NCI-H1092 treated with DMSO at 0.1 percent for 48 hours (cell line): ENCODE measurements at places on chromosomes 1 and 21.

DNA sequence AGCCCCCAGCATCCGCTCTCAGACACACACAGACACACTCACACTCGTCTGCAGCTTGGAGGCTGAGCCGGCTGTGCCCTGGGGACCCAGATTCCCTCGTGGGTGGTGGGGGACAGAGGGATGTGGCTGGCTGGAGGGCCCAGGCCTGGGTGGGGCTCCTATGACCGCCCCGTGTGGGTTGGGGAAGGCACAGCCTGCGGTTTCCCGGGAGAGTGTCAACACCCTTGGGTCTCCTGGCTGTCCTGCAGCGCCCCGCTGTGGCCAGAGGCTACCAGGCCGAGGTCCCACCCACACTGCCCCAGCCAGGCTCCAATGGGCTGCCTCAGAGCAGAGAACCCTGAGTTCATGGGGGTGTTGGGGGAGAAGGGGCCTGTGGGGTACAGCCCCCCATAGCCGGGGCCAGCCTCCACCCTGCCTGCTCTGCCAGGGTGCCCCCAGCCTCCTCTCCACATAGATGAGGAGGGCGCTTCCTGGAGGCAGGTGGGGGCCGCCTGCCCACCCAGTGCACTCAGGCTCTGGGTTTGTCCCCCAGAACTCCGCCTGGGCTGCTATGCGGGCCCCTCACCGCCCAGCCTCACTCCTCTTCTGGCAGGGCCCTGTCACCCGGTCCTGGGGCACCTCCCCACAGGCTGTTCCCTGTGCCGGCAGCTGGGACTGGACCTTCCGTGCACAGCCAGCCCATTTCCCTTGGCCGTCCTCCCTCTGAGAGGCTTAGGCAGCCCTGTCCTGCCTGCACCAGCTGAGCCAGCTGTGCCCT is at the start of gene TTC34:
TTC34 (minus strand) TSS at position 159 of the 757 bp plus-strand sequence. CDS start 866 bp downstream, outside the sequence.
- peak; percentile 3 for DNase-seq

DNA sequence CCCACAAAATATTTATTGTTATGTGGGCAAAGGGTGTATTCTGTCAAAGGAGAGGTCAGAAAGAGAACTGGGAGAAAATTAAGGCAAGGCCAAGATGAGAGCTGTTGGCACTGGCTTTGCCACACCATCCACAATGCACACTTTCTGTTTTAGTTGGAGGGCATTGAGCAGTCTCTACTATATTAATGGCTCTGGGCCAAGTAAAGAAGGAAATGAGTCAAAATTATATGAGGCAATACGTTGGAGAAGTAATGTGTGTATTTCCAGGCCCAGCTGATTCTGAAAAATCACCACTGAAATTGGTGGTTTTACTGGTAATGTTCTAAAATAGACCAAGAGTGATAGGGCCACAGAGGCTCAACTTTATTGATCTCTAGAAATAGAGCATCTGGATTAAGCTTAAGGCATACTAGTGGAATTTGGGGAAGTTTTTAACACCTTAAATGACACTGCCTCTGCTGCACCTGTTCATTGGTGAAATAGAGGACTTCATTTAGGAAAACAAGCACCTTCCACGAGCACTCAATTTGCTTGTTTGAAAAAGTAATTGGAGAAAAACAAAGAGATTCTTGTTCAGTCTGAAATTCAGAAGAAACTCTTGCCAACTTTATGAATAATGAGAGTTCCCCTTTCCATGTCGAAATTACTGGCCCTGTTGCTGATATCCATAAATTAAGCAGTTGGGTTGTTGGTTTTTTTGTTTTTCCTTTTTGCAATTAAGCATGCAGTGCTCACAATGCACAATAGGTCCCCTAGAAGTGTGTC is 424.9 kb downstream of the ADGRL2 start:
- peak; percentile 9 for DNase-seq

DNA sequence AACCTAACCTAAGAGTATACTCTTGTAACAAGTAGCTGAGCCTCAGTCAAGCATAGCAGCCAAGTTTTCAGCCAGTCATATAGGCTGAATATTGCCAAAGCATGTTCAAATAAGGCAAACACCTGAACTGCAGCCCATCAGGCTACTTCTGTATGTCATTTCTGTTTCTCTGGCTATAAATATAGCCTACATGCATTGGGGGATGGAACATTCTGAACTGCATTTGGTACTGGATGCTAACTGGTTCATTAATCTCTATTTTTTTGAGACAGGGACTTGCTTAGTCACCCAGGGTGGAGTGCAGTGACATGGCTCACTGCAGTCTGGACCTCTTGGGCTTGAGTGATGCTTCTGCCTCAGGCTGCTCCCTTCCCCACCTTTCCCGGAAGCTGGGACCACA is 37.3 kb downstream of the MAST2 start:
- peak; percentile 93 for DNase-seq

DNA sequence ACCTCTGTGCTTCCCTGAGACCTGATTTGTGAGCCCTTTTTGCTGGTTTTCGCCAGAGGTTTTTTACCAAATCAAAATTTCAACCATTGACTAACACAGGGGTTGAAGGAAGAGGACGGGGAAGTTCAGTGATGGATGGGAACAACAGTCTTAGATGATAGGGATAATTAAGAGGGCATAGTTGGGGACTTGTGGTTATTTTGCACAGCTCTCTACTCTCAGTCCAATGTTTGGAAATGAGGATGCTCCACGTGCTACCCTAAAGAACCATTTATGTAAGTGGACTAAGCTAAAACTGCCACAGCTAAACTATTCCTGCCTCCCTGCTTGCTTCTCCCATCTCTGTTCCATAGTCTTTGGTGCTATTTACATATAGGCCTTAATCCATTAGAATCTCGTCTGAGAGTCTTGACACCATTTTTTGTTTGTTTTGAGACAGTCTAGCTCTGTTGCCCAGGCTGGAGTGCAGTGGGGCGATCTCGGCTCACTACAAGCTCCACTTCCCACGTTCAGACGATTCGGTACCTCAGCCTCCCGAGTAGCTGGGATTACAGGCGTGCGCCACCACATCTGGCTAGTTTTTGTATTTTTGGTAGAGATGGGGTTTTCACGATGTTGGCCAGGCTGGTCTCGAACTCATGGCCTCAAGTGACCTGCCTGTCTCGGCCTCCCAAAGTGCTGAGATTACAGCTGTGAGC is 684 bp upstream of the MCL1 start:
- no peak for DNase-seq

DNA sequence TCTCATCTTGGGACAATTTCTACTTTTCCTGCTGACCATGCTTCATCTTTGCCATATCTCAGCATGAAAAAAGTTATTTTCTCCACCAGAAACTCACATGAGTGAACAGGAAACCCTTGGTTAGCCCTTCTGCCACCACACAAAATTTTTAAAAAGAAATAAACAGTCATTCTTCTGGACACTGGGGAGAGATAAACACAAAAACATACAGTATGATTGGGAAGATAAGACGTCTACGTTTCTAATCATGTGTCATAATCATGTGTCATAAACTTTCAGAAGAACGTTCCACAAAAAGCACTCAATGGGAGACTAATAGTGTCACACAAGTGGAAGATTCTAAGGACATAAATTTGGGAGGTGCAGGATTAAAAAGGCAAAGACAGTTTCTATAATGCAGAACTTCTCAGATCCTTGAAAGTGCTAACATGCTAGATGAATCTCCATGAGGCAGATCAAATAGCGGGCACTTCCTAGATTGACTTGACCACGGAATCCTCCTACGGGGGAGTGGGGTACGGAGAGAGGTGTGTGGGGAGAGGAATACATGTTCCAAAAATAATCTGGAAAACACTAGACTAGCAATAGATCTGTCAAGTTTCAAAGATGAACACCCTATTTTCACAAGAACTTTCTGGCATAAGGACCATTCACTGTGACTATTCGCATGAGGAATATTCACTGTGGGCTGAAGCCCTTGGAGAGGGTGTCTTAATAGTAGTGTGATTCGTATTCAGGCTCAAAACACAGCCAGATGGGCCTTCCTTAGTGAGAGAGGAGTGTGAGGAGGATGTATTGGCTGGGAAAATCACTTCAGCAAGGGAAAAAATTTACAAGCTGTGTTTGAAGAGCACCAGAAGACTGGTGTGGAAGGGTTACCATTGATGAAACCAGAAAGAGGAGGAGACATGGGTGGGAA is 206.7 kb downstream of the SETD4 start:
- DNase-seq = no peak

GRCh38 chr1:244846653-244847052 is 11.2 kb downstream of the COX20 start:
- DNase-seq = no peak

GRCh38 chr1:6414881-6415626 is 4.7 kb downstream of the HES2 start:
- no peak for DNase-seq

DNA sequence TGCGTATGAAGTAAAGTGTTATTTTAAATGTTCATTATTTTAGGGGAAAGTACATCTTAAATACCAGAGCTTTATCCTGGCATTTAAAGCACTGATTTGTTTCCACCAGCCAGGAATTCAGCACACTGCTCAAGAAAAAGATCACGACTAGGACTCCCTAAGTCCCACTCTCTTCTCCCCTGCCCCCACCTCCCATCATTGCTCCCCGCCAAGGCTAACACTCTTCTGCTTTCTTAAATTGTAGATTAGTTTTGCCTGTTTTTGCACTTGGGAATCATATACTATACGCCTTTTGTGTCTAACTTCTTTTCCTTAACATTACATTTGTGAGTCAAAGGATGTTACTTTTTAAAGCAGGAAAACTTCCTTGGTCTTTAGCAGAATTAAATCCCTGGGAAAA is 37.5 kb upstream of the C1orf105 start:
- no peak for DNase-seq

DNA sequence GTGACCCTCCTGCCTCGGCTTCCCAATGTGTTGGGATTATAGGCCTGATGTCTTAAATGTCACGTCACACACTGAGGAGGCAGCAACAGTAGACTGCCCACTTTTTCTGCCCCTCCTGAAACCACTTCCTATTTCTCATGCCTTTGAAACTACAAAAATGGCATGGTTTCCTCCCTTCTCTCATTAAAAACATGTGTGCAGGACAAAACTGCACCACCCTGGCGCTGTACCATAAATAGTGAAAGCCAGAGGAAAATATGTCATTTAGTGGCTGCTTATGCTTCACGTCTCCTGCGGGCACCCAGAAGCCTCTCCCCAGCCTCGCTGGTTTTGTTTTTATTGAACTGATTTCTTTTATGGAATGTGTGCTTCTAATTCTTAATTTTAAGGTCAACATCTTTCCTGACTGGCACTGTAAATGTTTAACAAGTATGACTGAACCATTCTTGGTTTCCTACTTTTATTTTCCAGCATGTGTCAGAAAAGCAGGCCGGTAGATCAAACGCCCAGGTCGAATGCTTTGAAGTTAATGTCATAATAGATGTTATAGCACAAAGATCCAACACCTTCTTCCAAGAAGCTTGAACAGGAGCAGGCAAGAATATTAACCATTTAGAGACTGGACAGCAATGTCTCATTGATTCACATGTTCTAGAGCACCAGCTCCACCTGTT is 59.6 kb upstream of the C1orf87 start:
- DNase-seq = no peak

DNA sequence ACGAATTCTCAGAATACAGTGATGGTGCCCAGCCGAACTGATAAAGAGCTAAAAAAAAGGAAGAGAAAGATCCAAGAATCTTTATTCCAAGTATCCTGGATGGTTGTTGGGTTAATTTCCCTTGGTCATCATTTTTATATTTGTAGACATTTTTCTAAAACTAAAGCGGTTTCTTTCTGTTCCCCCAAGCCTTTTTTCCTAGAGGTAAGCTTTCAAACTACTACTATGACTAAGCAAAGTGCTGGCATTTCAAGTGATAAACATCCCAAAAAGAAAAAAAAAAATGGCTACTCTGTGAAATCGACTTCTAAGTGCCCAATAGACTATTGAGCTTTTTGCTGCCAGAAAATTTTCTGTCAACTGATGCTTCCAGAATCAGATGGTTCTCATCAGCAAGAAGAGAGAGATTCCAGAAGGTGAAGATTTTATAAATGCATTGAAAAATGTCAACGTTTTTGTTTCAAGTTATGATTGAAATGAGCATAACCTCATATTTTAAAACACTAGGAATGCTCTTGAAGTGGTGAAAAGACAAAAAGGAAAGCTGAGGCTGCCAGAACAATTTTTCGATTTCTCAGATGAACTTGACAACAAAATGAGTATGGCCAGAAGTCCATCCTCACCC is 96.1 kb upstream of the ZC3H11B start:
- no peak for DNase-seq

- DNase-seq = peak; percentile 91
These were observed at the start of gene IQCC for GRCh38 chr1:32205401-32206370. Gene IQCC (plus strand): TSS chr1:32205671. CDS start chr1:32205682, 11 bp downstream.

- peak; percentile 24 for DNase-seq
These were observed 297.4 kb downstream of the ST6GALNAC3 start for GRCh38 chr1:76371941-76372340.

- DNase-seq = no peak
These were observed 186.2 kb upstream of the C1orf174 start for GRCh38 chr1:4086085-4086850.
